ENCODE measurements at places on chromosomes 6 and 20.

DNA sequence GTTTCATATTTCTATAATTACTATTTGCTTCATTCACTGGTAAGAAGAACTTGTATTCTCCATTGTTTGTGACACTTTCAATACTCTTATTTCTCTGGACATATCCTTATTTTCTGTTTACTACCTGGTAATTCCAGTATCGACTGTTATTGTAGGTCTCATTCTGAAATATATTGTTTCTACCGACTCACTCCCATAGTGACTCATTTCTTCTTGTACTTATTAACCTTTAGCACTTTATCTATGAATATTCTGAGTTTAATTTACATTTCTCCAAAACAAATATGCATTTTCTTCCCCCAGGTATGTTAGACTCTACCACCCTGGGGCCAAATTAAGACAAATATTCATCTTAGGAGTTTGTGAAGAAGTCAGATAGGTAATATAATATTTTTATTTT lies 164.5 kb upstream of the BTBD3 start:
- DNase-seq: no peak

GRCh38 chr20:24598346-24598745 lies 128.9 kb downstream of the SYNDIG1 start:
- DNase-seq: no peak

DNA sequence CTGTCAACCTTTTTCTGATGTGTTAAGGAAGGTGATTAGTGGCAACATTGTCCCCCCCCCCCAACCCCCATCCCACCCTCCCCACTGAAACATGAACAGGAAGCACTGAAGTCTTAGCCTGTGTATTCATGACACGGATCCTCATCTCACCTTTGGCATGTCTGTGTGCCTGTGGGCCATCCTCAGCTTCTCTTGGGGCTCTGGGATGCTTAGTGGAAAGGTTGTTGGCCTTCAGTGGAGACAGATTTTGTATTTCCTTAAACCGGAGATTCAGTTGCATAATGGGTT lies 93.6 kb downstream of the RREB1 start:
- no peak for DNase-seq

DNA sequence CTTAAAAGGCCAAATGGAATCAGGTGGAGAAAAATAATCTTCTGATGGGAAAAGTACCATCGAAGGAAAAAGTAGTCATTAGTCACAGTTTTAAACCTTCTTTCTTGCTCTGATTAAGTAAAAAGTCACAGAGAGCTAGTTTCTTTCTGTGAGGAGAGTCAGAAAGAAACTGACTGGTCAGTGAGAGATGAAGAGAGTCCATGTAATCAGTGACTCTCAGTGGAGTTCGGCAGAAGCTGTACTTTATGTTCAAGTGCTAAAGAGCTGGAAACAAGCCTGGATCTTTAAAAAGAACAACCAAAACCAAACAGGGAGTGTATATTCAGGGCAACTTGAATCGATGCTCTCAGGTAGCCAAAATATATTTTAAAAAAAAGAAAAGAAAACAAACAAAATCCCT lies 44.5 kb downstream of the MDGA1 start:
- no peak for DNase-seq

Measured in MV-4-11 (cell line).